NCI-H1417 treated with DMSO at 0.1 percent for 48 hours (cell line): ENCODE measurements at places on chromosomes 7 and 10.

DNA sequence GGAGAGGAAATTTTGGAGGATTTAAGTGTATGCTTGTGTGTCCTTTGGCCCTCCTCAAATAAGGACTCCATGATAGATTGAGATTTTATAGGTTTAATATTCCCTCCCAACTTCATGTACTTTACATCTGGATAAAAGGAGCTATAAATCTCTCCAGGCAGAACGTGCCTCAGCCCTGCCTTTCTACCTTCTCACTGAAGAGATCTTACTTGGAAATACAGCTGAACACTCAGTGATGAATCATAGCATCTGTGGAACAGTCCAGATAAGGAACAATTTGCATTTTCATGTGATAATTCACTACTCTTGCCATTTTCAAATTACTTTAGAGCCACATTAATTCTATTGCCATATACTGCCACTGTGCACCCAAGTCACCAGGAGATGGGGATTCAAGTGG, 364.6 kb upstream of the PODXL start:
- no peak for DNase-seq

DNA sequence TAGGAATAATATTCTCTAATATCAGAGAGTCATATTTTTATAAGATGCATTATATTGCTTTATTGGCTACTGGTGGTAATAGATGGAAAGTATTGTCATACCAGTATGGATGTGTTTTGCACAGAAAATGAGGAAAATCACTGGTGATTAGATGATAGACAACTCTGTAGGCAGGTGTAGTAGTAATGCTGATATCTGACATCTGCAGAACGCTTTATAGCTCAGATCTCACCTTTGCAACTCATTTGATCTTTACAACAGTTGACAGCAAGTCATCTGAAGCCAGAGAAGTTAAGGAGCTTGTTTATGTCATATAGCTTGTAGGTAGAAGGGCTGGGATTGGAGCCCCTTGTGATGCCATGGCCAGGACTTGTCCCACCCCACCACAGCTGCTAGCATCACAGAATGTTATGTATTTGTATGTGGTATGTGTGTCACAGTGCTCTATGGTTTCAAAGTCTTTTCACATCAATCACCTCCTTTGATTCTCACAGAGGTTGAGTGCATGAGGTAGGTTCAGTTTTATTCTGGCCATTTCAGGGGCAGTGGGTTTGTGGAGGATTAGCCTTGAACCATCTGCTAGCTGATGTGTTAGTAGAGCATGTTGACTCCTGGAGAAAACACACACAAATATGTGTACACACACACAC, 140.0 kb downstream of the SORCS3 start:
- no peak for DNase-seq

DNA sequence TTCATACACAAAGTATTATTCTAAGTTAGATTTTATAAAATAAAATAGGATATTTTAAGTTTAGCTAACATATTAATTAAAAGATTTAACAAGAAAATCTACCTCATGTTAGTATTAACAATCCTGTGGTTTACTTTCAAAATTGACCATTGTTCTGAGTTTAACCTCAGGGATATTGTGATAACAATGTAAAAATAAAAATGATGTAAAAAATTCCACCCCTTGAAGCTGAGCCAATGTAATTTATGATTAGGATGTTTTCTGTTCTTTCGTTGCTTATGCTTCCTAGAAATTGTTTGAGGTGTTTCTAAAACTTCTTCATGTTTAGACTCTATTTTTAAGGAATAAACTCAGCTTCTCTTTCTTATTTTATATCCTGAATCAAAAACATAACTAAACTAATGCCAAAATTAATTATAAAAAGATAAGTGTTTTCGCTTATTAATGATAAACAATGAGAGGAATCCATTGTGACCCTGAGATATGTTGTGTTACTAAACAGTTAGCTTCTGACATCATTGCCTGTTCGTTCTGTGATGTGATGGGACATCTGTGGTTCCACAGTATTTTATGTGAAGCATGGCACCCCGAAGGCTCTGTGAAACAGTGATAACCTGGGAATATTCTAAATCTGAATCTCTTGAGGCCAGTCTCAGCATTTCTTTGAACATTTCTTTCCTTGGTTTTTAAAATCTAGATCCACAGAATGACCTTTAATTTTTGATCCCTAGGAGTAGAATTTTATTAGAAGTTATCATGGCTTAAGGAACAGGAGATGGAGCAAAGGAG, 340.8 kb downstream of the ARL4A start:
- no peak for DNase-seq

GRCh38 chr7:139844779-139845442, 15.8 kb downstream of the TBXAS1 start:
- DNase-seq = no peak

GRCh38 chr10:91196268-91197048, 24.0 kb upstream of the PCGF5 start:
- no peak for DNase-seq

DNA sequence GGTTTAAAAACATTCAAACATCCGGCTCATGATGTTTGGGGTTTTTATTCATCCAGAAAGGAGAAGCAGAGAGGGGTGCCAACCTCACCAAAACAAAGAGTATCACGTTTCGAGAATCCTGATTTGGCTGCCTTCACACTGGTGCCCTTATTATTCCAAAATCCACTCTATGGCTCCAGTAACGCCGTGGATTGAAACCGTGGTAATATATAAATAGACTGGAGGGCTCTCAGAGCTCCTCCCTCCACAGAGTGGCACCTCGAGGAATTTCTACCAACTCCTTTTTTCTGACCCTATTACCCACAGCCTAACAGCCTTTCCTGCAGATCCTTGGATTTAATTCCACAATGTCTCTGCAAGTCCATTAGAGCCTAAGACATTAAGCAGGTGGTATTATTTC, 353.6 kb downstream of the CRPPA start:
- no peak for DNase-seq
